ENCODE measurements at places on chromosomes 1 and 21.
A peak's percentile ranks its signal among the peaks of the same experiment; 100 is the strongest.

- DNase-seq, result peak; percentile 72
These were observed at the start of gene RUSC1 for GRCh38 chr1:155320661-155321617. Gene RUSC1 (plus strand): TSS chr1:155320894. CDS start chr1:155321774, 880 bp downstream.

- no peak for DNase-seq
These were observed 17.2 kb downstream of the CASZ1 start for GRCh38 chr1:10779201-10779600.

GRCh38 chr1:198102454-198102827 lies 54.4 kb upstream of the NEK7 start:
- DNase-seq, result no peak

DNA sequence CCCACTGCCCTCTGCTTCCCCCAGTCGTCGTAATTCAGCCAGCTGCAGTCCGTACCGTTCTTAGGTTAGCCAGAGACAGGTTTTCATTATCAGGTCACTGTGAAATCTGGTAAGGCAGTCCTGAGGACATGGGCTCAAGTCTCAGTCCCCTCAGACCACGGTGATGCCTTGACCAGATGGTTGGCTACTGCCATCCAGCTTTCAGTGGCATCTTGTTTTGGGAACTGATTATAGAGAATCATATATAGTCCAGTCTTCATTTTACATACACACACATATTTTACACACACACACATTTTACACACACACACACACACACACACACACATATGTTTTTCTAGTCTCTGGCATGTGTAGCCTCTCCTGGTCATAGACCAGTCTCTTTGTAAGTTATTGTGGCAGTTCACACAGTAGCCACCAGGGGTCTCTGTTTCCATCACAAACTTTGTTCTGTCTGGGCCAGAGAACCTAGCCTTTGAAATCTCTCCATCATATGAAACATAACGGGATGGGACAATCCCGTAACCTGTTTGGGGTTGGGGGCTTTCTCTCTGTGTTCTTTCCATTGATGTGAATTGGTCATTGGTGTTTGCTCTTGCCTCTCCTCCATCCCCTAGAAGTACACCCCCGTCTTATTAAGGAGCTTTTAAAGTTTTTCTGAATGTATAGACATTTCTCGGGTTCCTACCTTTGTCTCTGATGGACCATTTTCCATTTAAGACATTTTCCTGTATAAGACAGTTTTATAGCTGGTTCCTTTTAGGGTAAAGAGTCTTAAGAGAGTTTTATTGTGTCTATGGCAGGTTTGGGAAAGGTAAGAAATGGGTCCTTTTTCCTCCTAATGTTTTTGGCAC lies 8.4 kb upstream of the IKBKE start:
- DNase-seq, result peak; percentile 63

DNA sequence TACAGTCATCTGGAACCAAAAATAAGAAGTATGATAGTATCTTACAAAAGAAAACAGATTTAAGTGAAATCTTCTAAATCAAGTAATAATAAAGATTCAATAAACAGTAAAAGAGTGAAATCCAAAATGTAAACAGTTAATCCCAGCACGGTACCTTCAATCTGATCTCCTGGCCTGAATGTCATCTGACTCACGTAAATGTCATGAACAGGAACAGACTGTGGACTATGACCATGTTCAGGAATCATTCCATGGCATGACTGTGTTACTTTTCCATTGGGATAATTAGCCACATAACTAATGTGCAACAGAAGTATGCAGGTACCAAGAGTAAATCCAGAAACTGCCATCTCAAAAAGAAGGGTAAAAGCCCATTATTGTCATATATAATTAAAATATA lies 18.0 kb downstream of the FRRS1 start:
- no peak for DNase-seq

DNA sequence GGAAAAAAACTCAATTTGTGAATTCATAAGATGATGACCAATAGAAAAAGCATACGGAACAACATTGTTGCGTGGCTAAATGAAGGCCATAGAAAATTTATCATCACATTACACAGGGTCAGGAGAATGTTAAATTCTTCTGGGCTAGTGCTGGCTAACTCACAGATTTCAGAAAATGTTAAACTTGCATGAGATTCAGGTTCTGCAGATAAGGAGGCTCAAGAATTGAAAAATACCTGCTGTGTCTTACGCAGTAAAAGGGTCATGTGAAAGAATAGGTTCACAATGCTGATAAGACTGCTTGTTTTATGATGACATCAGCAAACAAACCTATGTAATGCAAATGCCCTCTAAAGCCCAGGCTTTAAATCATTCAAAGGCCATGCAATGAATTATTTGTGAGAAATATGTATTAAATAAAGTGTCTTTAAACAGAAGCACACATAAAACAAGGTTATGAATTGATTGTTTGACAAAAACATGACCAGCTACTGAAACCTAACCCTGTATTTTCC lies 378.8 kb downstream of the USP25 start:
- DNase-seq, result no peak

- DNase-seq, result no peak
These were observed 785 bp downstream of the ZNF697 start for GRCh38 chr1:119647228-119647733.

DNA sequence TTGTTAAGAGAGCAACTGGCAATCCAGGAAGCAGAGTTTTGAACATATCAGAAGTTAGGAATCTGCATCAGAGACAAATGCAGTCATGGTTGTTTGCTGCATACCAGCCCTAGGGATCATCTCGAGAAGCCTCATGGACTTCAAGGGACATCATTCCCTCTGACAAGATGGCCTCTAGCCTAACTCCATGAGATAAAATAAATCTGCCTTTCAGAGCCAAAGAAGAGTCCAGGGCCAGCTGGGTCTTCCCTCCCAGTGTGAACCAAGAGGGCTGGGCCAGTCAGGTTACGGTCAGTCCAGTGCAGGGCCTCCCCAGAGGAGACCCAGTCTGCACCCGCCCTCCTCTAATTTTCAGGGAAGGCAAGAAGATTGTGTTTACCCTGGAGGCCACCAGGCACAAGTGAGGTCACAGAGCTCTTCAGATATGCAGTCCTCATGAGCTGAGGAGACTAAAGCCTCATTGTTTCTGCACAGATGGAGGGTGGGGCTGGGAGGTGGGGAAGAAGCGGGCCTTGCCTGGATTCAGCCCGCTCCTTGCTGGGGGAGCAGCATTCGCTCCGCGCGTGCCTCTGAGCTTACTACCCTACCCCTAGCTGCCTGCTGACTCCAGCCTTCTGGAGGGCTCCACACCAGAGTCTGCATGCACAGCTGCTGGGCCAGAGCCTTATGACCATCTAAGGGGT lies 52.8 kb downstream of the CAPN2 start:
- DNase-seq, result no peak

DNA sequence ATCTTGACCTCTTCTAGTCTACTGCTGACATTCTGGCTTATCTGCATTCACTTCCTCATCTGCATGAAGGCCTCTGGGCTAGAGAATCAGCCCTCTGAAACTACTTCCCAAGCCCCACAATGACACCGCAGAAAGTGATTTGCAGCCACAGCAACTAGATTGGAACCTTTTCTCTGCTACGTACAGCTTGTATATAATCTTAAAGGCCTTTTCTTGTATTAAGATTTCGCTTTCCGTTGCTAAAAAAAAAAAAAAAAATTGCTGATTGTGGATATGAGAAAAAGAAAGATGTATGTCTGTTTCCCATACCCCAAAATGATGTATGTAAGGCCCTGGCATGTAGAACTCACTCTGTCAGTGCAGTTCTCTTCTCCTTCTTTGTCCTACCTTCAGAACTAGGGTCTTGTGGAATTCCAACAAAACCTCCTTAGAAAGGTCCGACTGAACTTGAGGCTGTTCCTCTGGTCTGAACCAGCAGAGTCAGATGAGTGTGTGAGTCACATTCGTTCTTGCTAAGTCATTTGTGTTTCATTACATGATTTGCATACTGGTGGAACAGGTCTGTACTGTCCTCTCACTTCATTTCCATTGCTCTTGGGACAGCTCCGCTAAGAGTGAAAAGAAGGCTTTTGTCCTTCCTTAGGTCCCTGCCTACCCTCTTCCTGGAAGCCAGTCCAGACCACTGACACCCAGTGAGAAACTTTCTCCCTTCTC lies 62.7 kb downstream of the PLPP3 start:
- no peak for DNase-seq

DNA sequence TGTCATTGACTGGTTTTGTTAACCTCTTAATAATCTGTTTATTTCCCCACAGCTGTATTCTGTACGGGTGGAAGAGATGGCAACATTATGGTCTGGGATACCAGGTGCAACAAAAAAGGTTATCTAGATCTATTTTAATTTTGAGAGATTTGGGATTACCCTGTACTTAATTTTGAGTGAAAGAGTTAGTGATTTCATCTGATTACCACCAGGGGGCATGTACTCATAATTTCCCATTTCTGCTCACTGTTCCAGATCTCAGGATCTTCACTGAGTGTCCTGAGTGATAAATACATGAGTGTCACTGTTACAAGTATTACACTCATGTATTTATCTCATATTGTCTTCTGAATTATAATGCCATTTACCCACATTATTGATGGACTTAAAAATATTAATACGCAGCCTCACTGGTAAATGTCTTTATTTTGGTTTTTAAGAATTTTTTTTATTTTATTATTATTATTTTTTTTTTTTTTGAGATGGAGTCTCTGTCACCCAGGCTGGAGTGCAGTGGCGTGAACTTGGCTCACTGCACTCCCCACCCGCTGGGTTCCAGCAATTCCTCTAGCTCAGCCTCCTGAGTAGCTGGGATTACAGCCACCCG lies 27.4 kb downstream of the DTL start:
- no peak for DNase-seq

DNA sequence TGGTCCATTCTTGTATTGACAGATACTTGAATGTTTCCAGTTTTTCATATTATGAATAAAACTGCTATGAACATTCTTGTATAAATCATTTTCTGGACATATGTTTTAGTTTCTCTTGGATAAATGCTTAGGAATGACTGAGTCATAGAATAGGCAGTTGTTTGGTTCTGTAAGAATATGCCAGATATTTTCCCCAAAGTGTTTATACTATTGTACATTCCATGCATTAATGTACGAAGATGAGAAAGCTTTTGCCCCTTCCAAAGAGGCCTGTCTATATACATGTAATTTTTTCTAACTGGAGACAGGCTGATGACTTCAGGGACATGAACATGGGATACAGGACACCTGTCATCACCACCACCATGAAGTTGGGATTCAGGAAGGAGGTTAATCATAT lies 11.3 kb downstream of the NBPF3 start:
- no peak for DNase-seq

DNA sequence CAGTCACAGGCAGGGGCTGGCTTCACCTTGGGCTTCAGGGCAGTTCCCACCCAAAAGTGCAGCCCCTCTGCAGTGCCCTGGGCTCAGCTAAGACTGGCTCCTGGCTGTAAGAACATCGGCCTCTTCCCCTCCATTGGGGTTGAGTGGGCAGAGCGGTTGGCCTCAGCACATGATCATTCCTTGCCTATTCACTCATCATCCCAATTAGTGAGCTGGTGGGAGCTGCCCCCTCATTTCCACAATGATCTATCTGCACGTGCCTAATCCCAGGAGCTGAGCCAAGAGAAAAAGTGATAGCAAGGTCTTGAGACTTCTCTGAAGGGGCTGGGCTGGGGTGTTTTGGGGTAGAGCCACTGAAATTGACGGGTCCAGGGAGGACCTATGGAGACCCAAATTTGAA lies 133.6 kb downstream of the SYF2 start:
- no peak for DNase-seq

- DNase-seq, result no peak
These were observed 12.5 kb downstream of the CDC7 start for GRCh38 chr1:91513160-91513559.

GRCh38 chr1:220942278-220942677 lies 63.0 kb downstream of the HLX start:
- DNase-seq, result no peak

- no peak for DNase-seq
These were observed 258.9 kb upstream of the SGIP1 start for GRCh38 chr1:66275083-66275482.

All from stimulated activated CD8-positive, alpha-beta memory T cell treated with anti-CD3 and anti-CD28 coated beads, Interleukin-2, amount 100 ng/mL, for 48 hours (primary cell).